Transverse colon (tissue), 4 donors: ENCODE measurements at places on chromosomes 11 and 22. TPM values are rescaled to one million over a fixed set of nuclear protein-coding genes. Genes with fewer than 3 reads are reported as not detected.

DRAP1 gene
- total RNA-seq: 63.2 TPM

RIMBP3C gene
- total RNA-seq: not detected

OR52A5 gene
- total RNA-seq: not detected

DNA sequence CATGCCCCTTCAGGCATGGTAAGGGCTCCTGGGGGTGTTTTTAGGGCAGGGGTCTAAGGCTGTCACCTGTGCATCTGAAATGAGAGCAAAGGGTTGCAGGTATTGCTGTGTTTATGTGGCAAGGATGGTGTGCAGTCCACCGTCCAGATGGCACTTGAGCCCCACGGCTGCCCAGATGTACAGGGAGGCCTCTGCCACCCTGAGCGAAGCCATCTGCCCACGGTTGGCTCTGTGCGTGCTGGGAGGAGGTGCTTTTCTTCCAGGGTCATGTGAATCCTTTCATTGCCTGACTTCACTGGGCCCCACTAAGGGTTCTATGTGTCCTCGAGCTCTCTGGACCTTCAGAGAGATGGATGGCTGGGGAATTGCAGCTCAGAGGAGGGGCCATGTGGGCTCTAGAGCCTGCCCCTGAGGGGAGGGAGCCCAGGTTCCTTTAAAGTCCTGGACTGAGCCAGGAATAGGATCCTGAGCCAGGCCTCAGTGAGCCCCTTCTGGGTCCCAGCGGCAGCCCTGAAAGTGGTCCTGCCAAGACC lies 89.9 kb downstream of the CTTN start:
- no peak for DNase-seq
- H3K27ac ChIP-seq: no peak overlapping the region
- H3K4me3 ChIP-seq: no peak overlapping the region
- H3K4me1 ChIP-seq: no peaks in the 10 kb centered on the region

GRCh38 chr22:30823015-30823370 lies 128.3 kb downstream of the OSBP2 start:
- H3K27me3 ChIP-seq: peaks cover 58% of the 10 kb centered on the region

DNA sequence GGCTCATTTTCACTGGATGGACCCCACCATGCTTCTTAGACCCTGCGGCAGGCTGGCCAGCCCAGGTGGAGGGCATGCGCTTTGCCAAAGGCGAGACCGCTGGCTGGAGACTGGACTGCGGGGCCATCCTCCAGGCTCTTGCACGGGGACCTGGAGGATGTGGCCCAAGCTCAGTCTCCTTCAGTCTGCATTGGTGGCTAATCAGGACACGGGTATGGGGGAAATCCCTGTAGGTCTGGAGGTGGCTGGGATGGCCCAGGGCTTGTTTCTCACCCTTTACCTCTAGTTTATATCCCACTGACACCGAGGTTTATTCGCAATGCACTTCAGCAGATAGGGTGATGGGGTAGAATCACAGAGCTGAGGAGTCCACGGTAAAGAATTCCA lies 45.0 kb downstream of the BCR start:
- H3K4me3 ChIP-seq: no peak overlapping the region
- H3K4me1 ChIP-seq: peaks cover 56% of the 10 kb centered on the region
- no peaks in the 10 kb centered on the region for H3K36me3 ChIP-seq
